ENCODE measurements at places on chromosomes 5 and 9. TPM values are rescaled to one million over a fixed set of nuclear protein-coding genes. Genes with fewer than 3 reads are reported as not detected.

DNA sequence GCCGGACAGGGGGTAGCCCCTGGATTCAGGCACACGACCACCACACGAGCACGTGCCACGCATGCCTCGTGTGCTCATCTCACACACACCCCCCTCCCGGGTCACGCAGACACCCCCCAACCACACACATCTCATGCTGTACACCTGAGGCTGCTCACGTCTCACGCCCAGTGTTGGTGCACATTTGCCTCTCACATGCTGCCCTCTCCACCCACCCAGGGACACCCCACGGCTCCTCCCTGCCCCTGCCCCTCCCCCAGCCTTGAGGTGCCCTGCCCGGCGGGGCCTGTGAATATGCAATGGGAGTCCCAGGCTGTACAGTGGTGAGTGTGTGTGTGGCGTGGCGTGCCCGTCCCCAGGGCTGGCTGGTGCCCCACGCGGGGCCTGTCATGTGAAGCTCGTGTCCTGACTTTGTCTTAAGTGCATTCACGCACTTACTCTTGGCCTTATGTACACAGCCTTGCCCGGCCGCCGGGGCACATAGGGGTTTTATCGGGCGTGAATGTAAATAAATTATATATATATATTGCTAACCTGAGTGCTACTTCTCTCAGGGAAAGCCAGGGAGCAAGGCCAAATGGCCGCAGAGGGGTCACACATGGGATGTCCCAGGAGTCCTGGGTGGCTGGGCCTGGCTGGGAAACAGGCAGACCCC, 18.7 kb downstream of the HK3 start:
- no peak for DNase-seq

GRCh38 chr5:88881571-88881971, 1.4 kb downstream of the MEF2C start:
- DNase-seq = no peak

GRCh38 chr5:19676895-19677294, 311.1 kb downstream of the CDH18 start:
- DNase-seq = no peak

DNA sequence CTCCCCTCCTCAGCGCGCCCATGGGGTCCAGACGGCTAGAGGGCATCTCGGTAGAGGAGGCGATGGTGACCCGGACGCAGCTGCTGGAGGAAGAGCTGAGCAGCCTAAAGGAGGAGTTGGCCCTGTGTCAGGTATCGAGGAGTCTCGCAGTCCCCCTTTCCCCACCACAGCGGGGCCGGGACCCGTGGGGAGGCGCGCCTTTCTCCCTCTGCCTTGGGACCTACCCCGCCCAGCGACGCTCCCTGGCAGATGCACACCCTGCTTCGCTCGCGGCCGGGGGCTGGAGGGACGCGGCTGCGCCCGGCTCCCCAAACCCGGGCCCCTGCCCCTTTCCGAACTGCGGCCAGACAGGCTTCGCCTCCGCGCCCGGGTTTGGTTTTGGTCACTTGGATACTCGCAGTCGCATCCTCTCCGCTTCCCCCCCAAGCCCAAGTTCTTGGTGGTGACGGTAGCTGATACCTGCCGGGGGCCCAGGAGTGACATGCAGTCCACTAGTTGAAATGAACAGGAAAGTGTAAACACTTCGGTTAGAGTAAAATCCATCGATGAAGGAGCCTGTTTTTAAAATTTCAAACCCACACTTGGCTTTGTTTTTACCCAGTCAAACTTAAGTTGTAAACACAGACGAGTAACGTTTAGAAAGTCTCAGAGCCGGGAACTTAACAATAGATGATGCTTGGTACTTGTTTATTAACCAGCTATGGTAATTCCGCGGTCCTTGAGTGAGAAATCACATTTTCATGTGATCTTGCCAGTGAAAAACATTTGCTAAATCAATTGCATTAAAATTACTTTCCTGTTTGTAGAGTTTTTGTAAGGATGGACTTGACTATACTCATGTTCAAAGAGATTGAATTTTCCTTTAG, 688 bp downstream of the CNTLN start:
- DNase-seq = peak; percentile 31

DNA sequence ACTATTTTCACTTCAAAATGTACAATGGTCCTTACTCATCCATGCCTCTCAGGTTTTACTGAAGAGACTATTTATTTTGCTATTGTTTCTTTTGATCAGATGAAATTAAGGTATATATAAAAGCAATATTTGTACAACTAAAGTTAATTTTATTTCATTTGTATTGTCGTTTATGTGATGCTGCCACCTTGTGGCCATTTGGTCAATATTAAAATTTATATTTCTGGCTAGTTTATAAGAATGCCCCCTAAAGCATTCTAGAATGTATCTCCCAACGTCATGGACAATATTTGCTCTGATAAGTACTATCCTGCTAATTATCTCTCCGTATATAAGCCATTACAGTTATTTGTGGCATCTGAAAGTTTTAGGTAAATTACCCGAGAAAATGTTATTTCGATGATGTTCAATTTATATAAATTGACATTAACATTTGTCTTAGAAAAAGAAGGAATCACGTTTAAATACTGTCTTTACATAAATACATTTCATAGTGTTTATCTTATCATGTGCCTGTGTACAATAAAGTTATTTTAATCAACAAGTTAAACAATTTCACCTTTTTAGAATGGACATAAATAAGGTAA, 680.0 kb downstream of the TAF11L14 start:
- no peak for DNase-seq

- DNase-seq = no peak
Observed at GRCh38 chr5:83034036-83034435, 43.2 kb downstream of the TMEM167A start.

DNA sequence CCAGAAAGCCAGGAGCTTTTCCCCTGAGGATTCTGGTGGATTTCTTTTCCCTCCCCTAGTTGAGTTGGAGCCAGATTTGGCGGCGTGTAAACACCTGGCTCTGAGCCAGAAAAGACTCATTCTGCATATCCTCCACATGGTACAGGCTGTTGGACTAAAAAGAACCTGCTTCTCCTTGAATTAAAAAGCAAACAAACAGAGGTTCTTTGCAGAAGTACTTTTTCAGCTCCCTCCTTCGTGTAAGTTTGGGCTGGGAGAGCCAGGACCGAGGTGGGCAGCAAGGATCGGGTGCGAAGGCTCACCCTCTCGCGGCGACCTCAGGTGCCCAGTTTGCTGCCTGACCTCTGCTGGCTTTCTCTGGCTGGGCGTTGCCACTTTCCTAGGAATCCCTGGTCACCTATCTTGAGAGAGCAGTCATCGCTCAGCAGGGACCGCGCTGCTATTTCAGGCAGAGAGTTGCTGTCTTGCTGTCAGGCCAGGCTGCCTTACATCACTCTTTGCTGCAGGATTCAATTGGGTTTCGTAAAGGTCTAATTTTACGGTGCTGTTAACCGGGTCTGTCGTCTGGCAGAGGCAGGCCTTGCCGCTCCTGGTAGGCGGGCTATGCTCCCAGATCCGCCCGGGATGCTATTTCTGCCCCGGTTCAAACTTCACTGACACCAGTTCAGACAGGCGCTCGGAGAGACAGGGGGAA, 3.2 kb downstream of the PAPPA start:
- DNase-seq = no peak

DNA sequence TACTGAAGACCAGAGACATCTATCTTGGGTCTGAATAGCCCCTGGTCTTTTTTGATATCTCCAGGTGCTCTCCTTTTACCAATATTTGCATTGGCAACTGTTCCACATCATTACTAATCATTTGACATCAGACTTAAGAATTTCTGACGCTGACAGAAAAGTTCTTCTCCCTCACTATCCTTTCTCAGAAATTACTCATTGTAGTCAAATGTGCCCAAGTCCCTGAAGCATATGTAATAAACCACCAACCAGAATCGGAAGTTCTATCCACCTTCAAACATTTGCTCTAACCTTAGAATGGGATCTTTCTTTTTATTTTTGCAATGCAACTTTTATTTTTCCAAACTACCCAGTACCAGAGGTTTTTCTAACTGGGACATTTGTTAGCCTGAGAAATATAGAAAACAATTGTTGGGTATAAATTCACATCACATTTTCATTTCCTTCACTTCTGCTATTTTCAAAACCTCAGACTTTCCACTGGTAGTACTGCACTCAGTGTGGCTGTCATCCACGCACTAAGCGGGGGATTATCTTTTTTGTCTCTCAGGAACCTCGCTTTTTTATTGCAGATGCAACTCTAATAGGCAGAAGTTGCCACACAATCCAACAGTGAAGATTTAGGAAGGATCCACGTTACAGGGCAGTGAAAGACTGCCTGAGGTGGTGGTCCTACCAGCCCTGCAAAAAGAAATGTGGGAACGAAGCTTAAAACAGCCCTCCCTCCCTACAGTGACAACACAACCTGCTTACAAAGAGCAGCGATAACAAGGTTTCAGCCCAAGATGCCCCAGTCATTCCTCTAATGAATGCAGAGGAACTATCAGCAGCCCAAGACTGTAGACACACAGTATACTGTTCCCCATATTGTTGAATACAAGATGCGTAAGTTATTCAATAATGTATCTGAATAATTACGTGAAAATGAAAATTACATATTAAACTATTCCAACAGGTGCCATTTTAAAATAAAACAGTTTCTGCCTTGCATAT, 201.2 kb downstream of the EBF1 start:
- no peak for DNase-seq

GRCh38 chr5:6768590-6769230, 55.5 kb downstream of the TENT4A start:
- DNase-seq = no peak

- DNase-seq = no peak
Observed at GRCh38 chr9:120099065-120099464, 480.9 kb downstream of the CDK5RAP2 start.

- DNase-seq = no peak
Observed at GRCh38 chr9:130284690-130285089, 19.1 kb downstream of the HMCN2 start.

GRCh38 chr9:74958587-74958986, 5.9 kb upstream of the C9orf40 start:
- no peak for DNase-seq

DNA sequence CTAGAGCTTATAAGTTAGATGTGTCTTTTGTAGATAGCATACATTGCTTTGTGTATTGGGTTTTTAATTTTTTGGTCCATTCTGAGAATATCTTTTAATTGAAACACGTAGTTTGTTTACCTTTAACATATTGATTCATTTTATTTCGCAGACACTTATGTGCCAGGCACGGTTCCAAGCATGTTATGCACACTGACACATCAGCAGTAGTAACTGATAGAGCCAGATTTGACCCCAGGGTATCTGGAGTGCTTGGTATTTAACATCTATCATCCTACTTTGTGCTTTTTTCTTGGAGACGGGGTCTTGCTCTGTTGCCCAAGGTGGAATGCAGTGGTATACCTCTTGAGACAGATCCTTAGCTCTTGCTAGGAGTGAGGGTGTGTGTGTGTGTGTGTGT, 71.9 kb downstream of the USP20 start:
- DNase-seq = no peak

DNA sequence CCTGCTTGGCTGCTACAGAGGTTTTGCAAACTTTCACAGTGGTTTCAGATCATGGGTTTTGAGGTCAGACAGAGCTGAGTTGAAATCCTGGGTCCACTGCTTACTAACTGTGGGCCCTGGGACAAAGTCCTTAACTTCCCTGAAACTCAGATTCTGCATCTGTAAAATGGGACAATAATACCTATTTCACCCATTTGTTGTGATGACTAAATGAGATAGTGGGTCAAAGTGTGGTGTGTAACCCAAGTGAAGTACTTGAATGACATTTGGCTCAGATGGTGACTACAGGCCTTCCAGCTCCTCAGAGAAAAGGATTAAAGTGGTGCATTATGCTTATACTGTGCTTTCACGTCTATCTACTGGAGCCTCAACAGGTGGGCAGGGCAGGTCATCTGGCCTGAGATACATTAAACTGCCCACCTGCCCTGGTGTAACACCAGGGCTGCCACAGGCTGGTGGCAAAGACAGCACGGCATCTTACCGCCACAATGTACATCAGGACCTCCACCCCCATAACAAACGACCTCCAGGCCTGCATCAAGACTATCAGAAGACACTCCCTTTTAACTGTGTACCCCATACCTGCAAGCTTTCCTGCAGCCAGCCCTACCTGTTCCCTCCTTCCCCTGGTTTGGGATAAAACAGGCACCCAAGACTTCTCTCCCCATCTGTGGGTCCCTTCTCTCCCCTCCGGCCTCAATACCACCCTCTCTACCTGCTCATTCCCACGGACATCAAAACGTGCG, 846 bp upstream of the TRAF1 start:
- DNase-seq = no peak

- DNase-seq = no peak
Observed at GRCh38 chr9:908536-909205, 67.2 kb downstream of the DMRT1 start.

DNA sequence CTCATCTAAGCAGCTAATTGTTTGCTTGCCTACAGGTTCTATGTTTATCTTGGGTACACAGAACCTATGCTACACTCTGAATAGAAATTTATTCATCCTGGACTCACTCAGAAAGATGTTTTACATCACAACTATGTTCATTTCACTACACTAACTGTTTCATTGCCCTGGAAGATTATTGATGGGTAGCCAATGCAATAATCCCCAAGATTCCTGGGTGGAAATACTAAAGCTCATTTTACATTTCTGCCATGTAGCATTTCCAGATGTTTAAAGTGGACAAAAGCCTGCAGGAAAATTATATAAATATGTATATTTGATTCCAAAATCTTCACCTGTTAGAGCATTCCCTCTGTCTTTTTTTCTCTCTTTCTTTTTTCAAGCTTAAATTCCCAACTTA, 51.9 kb upstream of the IL7R start:
- DNase-seq = no peak

- DNase-seq = no peak
Observed at GRCh38 chr9:37082214-37082765, 38.1 kb upstream of the ZCCHC7 start.

- DNase-seq = no peak
Observed at GRCh38 chr5:171839112-171839511, 53.5 kb downstream of the SMIM23 start.

DNA sequence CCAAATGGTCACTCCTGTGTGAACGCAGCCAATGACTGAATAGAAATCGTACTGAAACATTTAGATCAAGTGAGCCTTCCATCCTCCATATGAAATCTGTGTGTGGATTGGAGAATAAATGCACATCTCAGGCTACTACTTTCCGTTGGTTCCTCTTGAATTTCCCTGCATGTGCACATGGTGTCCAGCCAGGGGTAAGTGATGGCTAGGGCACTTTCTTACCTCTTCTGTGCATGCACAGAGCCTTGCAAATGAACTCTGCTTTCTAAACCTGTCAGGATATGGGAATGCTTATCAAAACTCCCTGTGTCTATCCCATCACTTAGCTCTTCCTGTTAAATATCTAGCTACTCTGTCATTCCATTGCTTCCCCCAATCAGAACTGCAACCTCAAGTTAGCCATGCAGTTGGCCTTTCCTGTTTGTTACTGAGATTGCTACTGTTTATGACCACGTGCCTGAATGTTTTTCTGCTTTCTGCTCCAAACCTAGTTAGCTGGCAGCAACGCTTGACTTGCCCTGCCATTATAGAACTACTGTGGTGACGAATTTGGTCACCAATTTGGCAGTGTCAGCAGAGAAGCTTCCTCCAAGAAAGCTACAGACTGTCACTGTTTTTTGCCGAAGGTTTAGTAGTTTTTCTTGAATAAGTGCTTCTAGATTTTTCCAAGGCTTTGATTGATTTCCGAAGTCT, 661.6 kb downstream of the LRRC70 start:
- no peak for DNase-seq

Gene RPL35
- polyA plus RNA-seq = 751 TPM

Gene OLFML2A
- 23.3 TPM for polyA plus RNA-seq

Gene BHMT2
- polyA plus RNA-seq = 46.5 TPM

Gene PCDH1
- polyA plus RNA-seq = 26.6 TPM

Gene CER1
- 0.26 TPM for polyA plus RNA-seq

Gene NKD2
- polyA plus RNA-seq = 12.9 TPM

Gene IFT74
- 48.6 TPM for polyA plus RNA-seq

Gene MGAT1
- polyA plus RNA-seq = 72.7 TPM

Gene PCDH12
- 17.0 TPM for polyA plus RNA-seq

Gene PFN3
- polyA plus RNA-seq = 0.67 TPM

Gene SLC34A1
- 157 TPM for polyA plus RNA-seq

Gene GPR151
- polyA plus RNA-seq = not detected

All from right renal cortex interstitium (tissue), 3 donors.